ENCODE measurements at places on chromosomes 7 and 10.

DNA sequence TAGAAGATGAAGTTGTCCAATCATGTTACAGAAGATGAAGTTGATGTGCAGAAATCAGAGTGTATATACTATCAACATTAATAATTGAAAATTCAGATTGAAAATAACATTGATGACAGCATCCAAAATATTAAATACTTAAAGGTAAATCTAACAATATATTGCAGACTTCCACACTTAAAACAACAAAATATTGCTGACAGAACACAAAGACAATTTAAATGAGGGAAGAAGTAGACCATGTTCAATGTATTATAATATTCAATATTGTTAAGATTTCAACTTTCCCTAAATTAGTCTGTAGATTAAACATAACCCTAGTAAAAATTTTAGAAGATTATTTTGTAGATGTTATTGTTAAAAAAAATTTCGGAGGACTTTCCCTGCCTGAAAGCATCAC, 151.9 kb downstream of the PON1 start:
- DNase-seq = no peak

GRCh38 chr10:60035984-60036383, 129.6 kb upstream of the CCDC6 start:
- no peak for DNase-seq

- no peak for DNase-seq
Observed at GRCh38 chr10:7412928-7413282, 2.1 kb upstream of the SFMBT2 start.

- DNase-seq = no peak
Observed at GRCh38 chr7:36955456-36956129, 231.3 kb upstream of the AOAH start.

DNA sequence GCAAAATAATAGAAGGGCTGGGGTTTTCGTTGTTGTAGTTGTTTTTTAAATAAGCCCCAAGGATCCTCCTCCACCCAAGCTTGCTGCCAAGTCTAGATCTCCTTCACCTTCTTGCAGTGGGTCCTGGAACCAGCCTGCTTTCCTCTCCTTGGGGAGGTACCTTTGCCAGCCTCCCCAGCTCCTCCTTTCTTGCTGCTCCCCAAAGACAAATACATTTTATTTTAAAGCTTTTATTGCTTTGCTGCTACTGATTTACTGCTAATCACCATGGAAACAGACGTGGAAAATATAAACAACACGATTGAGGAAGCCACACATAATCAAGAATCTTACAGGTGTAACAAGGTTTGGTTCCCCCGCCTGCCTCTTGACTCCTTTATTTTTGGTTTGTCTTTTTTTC, 17.4 kb upstream of the SLF2 start:
- no peak for DNase-seq

- DNase-seq = no peak
Observed at GRCh38 chr7:45459476-45459875, 114.7 kb upstream of the ADCY1 start.

DNA sequence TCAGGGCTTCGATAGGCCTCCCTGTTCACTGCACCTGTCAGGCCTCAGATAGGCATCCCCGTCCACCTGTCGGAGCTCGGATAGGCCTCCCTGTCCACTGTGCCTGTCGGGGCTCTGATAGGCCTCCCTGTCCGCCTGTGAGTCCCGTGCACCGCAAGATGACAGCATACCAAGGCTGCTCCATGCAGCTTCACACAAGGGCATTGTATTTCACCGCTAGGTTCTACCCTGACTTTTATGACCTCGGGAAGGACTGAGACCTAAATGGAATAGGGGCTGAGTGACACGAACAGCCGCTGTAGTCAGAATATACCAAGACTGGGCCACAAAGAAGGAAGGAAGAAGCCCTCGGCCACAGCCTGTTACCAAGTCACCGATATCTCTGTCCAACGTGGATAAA, 271.2 kb downstream of the DIP2C start:
- DNase-seq = no peak

GRCh38 chr10:97974526-97975525, 55.6 kb downstream of the CRTAC1 start:
- DNase-seq = no peak

- no peak for DNase-seq
Observed at GRCh38 chr10:88106366-88106765, 242.9 kb downstream of the PTEN start.

- no peak for DNase-seq
Observed at GRCh38 chr7:134317434-134317833, 704 bp upstream of the SLC35B4 start.

- DNase-seq = no peak
Observed at GRCh38 chr7:50416527-50417182, 33.5 kb downstream of the FIGNL1 start.

DNA sequence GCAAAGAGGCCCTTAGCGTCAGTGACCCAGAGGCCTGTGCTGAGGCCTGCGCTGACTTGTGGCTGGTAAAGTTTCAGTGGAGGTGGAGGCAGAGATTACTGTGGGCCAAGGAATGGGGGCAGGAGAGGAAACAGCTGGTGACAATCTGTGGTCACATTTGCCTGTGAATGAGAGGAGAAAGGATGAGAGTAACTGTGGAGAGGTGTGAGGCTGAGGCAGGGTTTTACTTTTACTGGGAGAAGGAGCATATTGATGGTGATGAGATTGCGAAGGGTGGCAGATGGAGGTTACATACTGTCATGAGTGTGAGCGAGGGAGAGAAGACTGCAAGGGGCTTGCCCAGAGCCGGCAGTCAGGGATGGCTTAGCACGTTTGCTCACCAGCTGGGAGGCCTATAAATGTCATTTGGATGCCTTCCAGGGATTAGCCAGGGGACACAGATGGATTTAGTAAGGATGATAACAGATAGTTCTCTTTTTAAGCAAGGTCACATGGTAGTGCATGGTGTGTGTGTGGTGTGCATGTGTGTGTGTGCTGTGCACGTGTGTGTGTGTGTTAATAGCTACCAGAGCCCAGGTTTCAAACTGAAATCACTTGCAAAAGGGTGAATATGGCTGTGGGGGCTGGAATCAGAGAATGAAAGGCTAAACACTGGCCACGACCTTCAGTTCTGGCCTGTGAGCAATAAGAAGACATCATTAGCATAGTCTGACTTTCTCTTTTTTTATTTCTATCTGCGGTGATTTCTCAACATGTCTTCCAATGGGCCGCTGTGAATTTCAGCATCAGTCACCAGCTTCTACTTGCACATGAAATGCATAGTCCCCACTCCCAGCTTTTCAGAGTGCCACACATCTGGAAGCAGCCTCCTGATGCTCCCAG, 291.5 kb upstream of the ZNF32 start:
- DNase-seq = no peak

Data from T-helper 22 cell (primary cell).